Activated gamma-delta T cell treated with anti-CD3 and anti-CD28 coated beads, Interleukin-2, amount 50 U/mL, for 16 hours (primary cell): ENCODE measurements at places on chromosomes 2 and 18.

DNA sequence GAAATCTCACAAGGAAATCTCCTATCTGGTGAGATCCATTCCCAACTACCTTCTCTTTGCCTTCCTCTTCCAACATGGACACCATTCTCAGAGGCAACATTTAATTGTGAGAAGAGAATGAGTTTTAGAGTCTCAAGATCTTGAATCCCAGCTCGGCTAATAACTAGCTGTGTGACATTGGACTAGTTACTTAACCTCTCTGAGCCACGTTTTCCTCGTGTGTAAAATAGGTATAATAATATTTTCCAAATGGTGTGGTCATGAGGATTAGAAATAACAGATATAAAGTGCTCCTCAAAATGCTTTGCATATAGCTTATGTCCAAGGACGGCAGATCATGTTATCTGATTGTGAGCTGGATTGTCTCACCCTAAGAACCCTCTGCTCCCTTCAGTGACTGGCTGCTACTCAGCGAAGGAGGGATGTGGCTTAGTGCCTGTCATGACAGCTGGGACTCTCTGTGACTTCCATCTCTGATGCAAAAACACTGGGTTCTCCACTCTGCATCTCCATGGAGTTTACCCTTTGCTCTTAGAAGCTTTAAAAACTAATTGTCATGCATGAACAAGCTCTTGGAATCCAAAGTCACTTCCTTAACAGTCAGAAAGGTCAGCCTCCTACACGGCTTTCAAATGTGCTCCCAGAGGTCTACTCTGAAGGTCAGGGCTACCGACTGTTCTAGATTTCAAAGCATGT lies 38.4 kb upstream of the MRPL19 start:
- DNase-seq = no peak

GRCh38 chr2:95234286-95234785 lies 27.0 kb downstream of the ZNF892 start:
- no peak for DNase-seq

- DNase-seq = no peak
Observed at GRCh38 chr2:74693668-74694067, 39.6 kb downstream of the SEMA4F start.

- no peak for DNase-seq
Observed at GRCh38 chr18:52402814-52403213, 62.8 kb downstream of the DCC start.

GRCh38 chr2:16650287-16651249 lies 15.1 kb downstream of the CYRIA start:
- no peak for DNase-seq

- no peak for DNase-seq
Observed at GRCh38 chr2:69034845-69035244, 21.9 kb downstream of the ANTXR1 start.

DNA sequence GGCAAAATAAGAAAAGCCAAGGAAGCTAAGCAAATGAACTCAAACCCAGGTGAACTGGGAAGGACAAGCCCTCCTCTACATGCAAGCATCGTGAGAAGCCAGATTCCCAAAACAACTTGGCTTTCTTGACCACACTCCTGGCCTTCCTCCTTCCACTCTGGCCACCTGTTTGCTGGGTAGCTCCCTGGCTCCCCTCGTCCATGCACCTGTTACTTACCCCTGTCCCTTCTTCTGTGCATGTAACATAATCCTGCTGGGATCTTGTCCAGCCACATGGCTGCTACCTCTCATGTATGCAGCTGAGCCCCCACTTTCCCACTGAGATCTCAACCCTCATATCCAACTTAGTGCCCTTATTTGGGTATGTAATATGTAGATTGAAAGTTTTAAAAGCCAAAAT lies 121.6 kb downstream of the MYO5B start:
- no peak for DNase-seq

GRCh38 chr2:222941510-222942032 lies 80.7 kb downstream of the ACSL3 start:
- no peak for DNase-seq
